ENCODE measurements at places on chromosomes 1 and 21. TPM values are rescaled to one million over a fixed set of nuclear protein-coding genes. Genes with fewer than 3 reads are reported as not detected.

GRCh38 chr1:9658199-9658598 lies 6.7 kb downstream of the PIK3CD start:
- DNase-seq = no peak

GRCh38 chr1:203769505-203770343 lies 4.7 kb downstream of the LAX1 start:
- no peak for DNase-seq

DNA sequence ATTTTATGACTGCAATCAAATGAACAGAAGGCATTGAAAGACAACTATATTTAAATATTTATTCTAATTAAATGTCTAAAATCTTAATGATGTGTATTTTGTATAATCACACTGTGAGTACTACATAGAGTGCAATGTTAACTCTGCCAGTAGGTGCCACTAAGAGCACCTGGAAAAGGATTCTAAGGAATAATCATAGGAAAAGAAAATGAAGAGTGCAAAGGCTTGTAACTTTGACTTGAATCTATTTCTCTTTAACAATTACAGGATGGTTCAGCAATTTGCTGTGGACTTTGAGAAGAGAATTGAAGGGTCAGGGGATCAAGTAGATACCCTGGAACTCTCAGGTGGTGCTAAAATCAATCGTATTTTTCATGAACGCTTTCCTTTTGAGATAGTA lies 200.4 kb downstream of the DNM3 start:
- no peak for DNase-seq

DNA sequence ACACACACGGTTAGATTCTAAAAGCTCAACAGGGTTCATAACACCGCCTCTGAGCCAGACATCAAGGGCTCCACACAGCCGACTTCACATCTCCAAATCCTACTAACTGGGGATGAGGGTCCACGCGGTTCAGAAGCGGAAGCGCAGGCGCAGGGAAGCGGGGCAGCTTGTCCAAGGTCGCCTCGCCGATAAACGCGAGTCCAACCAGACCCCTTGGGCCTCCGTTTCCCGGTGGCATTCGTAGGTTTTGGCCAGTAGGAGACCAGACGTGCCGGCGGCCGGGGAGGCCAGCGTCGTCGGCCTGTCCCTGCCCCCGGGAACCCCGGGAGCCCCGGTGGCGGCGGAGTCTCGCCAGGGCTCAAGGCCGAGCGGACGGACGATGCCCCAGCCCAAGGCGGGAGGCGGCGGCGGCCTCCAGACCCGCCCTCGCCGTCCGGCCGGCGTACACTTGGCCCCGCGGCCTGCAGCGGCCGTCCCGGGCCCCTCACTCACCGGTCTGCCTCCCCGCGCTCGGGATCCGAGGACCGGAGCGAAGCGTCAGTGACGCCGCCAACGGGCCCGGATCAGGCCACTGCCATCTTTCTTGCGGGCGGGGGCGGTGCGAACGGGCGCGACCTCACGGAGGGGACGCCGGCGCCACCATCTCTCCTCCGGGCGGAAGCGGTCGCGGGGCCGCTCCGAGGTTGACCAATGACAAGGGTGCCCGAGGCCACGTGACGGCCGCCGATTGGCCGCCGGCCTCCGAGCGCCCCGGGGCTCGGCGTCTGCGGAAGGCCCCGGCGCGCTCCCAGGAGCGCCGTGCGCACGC lies at the start of gene SDF4:
TSS of gene SDF4 (minus strand) at position 602 of the 808 bp plus-strand sequence. CDS start 3,229 bp downstream, outside the sequence.
- DNase-seq = peak; percentile 69

DNA sequence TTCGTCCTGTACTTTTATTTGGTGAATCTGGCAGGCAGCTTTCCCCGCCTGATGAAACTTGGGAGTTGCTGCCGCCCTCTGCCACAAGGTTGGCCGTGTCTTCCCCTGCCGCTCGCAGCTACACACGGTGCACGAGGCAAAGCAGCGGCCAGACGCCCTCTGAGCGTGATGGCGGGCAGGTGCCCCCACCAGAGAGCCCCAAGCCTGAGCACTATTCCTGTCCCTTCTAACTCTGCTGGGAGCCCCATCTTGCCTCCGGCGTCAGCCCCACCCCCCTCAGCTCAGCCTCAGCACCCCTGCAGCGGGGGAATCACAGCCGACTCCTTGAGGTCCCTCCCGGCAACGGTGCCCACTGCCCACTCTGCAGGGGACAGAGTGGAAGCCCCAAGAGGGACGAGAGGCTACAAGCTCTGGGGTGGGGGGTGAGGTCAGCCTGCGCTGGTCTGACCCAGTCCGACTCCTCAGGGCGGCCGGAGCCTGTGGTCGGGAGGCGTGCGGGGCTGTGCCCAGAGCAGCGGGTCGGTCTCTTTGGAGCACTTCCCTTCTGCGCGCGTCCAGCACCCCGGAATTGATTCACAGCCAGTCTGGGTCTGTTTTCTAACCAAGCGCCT lies 41.3 kb downstream of the RIPK4 start:
- DNase-seq = no peak

DNA sequence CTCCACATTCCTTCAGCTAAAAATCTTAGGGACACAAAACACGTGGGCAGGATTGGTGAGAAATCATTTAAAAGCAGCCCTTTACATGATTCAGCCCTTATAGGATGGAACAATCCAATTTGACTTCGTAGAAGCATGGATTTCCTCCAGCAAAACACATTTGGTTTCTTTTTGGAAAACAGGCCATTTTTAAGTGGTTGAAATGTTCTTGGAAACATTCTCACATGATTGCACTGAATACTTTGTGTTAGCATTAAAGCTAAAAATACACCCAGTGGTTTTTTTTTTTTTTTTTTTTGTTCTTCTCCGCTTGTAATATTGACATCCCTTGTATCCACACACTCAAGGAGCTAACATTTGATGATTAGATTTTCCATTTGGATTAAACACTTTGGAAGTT lies 42.1 kb upstream of the ABCG1 start:
- DNase-seq = no peak

GRCh38 chr21:46397211-46397905 lies 61.3 kb upstream of the DIP2A start:
- no peak for DNase-seq

- DNase-seq = no peak
Observed at GRCh38 chr1:8096105-8097011, 70.2 kb upstream of the ERRFI1 start.

The CCDC30 gene
- 0.66 TPM for total RNA-seq

The RASAL2 gene
- 29.8 TPM for total RNA-seq
